ENCODE measurements at places on chromosomes 11 and 22. TPM values are rescaled to one million over a fixed set of nuclear protein-coding genes. Genes with fewer than 3 reads are reported as not detected.

Gene FIBIN
- polyA plus RNA-seq: 6.6 TPM

Gene RIBC2
- polyA plus RNA-seq: 22.0 TPM

Gene NUP160
- 12.8 TPM for polyA plus RNA-seq

Gene ST14
- polyA plus RNA-seq: 13.7 TPM

Gene FRMD8
- 20.3 TPM for polyA plus RNA-seq

Gene HEPN1
- polyA plus RNA-seq: not detected

Gene SAA2
- polyA plus RNA-seq: not detected

Gene EHBP1L1
- 8.2 TPM for polyA plus RNA-seq

Gene KCNQ1
- polyA plus RNA-seq: 13.4 TPM

Gene HDAC10
- polyA plus RNA-seq: 14.3 TPM

Gene ME3
- polyA plus RNA-seq: 11.1 TPM

Gene FOLR3
- polyA plus RNA-seq: not detected

Gene FAT3
- 0.85 TPM for polyA plus RNA-seq

Gene OR4X2
- polyA plus RNA-seq: not detected

Gene OR5M3
- not detected for polyA plus RNA-seq

Gene MRGPRE
- 6.6 TPM for polyA plus RNA-seq

Gene PRAME
- polyA plus RNA-seq: not detected

Gene CALCB
- not detected for polyA plus RNA-seq

Gene CARD18
- not detected for polyA plus RNA-seq

Gene ZBTB3
- 3.8 TPM for polyA plus RNA-seq

Gene AQP11
- 8.8 TPM for polyA plus RNA-seq

Gene CPT1A
- polyA plus RNA-seq: 41.2 TPM

Gene PATE4
- polyA plus RNA-seq: not detected

Gene INTS4
- polyA plus RNA-seq: 27.7 TPM

Gene PPME1
- polyA plus RNA-seq: 126 TPM

Gene PRRG4
- 0.90 TPM for polyA plus RNA-seq

Gene SEPTIN5
- 290 TPM for polyA plus RNA-seq

Gene MS4A6A
- 9.8 TPM for polyA plus RNA-seq

Gene RIC3
- polyA plus RNA-seq: 4.9 TPM

Gene OR11H1
- polyA plus RNA-seq: not detected

Gene P2RY2
- 0.25 TPM for polyA plus RNA-seq

Gene SCGB1D2
- polyA plus RNA-seq: 5.1 TPM

Gene OR4A16
- polyA plus RNA-seq: not detected

Gene B4GALNT4
- 40.5 TPM for polyA plus RNA-seq

Measured in brain (organoid and tissue), 16 donors.